ENCODE measurements at places on chromosomes 16 and 17.

DNA sequence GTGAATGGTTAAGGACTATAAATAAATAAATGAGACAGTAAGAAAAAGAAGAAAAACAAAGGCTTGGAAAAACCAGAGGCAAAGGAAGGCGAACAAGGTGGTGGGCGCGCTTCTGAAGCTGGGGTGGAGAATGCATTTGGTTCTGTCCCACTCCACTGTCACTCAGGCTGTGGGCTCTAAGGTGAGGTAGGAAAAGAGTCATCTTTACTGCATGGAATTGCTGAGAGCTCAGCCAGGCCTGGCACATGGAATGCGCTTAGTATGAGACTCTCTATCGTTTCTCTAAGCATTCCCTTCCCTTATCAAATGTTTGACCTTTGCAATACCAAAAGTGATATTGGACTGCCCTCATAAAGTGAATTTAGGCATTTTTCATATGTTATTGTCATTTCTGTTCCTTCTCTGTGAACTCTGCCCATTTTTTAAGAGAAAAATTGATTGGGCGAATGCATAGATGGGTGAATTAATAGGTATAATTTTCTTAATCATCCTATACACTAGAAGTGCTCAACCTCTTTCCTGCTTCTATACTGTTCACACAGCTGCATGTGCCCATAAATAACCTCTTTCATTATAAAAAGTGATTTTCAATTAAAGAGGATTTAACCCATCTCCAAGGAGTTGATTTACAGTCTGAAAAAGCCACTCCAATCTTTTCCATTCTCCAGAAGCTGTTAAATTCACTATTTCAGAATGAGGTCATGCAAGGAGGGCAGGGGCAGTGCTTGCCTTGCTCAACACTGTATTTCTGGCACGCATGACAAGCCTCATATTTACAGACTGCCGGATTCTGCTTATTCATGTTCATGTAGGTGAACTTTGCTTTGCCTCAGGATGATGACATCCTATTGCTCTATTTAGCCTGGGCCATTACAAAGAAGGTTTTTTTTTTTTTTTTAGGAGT lies 87.7 kb downstream of the MYH10 start:
- no peak for DNase-seq

- no peak for DNase-seq
Measured at GRCh38 chr17:7021993-7022778, 664 bp upstream of the BCL6B start.

DNA sequence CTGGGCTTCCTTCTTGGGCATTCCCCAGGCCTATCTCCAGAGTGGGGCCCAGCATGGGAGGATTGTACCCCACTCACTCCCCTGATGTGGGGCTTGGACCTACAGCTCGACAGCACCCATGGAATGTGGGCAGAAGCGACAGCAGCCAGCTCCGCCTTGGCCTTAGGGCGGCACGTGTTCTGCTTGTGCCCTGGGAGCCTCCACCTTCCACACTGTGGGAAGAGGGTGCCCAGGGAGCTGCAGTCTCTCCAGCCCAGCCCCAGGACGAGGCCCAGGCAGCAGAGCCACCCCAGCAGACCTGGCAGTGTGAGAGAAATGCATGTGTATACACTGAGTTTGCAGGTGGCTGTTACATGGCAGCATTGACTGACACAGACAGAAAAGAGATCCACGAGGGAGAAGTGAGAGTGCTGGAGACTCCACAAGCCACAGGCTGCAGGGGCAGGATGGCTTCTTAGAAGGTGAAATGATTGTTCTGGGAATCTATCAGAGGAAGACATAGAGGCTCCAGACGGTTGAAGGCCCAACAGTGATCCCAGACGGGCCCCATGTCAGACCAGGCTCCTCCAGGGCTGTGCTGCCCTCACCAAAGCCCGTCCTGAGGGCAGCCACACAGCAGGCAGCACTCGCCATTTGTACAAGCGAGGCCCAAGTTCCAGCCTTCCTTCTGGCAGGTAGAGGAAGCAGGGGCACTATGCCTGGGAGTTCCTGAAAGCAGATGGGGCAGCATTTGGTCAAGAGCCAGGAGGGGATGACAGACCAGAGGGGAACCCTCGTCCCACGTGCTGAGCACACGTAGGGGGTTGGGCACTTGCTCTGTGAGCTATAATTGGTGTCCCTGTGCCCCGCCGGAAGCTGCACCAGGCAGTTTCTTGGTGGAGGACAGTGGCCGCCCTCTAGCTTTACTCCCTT lies 2.8 kb upstream of the DNASE1 start:
- DNase-seq: no peak

GRCh38 chr17:48907713-48908046 lies 527 bp upstream of the UBE2Z start:
- no peak for DNase-seq

GRCh38 chr16:27381974-27382855 lies 19.8 kb upstream of the IL21R start:
- DNase-seq: no peak

- no peak for DNase-seq
Measured at GRCh38 chr16:83917152-83918120, 18.5 kb downstream of the MLYCD start.

DNA sequence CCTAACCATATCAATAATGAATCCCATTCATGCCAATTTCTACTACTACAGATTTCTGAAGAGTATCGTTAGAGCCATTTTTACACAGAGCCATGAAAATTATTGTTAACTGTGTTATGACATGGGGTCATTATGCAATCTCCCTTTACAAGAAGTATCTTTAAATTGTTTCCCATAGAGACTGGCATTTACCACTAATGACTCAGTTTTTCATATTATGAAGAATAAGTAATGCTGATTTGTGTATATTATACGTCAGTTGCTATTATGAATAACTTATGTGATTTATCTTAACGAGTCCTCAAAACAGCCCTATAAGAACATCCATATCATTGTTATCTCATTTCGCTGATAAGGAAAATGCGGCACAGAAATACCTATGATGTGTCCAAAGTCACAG lies 173.8 kb downstream of the KCNJ2 start:
- no peak for DNase-seq

DNA sequence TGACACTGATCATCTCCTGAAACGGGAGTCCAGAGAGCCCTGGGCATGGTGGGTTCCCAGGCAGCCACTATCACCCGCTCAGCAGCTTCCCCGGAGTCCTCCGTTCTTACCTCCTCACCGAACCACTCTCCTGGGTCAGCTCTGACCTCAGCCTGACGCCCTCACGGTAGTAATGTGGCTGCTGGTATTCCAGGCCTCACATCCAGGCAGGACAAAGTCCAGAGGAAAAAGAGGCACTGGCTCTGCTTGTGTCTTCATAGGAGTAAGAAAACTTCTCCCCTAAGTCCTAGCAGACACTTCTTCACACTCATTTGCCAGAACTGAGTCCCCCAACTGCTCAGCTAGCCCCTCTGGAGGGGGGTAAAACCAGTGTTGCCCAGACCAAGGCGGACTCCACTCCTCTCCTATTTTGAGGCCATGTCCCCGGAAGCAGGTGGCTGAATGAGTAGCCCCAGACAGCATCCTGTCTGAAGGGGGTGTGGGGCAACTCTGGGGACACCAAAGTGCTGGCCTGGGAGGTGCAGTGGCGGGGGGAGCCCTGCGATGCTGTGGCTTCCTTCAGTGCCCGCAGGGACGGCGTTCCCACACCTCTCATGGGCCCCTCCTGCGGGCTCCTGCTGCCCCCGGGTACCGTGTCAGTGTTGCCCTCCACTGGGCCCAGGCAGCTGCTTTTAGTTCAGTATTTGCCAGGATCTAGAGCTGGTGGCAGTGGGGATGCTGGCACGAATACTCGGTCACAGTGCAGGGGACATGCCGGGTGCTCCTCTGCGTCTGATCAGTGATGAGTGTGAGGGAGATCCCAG lies 5.4 kb downstream of the FSCN2 start:
- DNase-seq: no peak

- no peak for DNase-seq
Measured at GRCh38 chr16:72061564-72061963, 1.5 kb upstream of the HPR start.

DNA sequence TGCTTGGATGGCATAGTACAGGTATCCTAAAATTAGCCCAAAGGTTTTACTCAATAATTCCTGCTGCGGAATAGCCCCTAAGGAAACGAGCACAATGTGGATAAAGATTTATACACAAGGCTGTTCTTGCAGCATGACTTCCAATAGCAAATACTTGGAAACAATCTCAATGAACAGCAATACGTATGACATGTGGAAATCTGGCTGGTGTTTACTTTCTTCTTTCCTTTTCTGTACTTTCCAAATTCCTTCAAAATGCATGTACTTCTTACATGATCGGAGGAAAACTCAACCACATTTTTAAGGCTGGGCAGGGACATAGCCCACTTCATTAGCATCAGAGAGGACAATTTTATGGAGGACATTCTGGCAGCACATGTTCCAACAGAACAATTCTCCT lies 86.6 kb downstream of the C16orf95 start:
- DNase-seq: no peak

Data from globus pallidus (tissue), 1 donor.